Right ventricle myocardium inferior (tissue), 1 donor: ENCODE measurements at places on chromosomes 12 and 14.

DNA sequence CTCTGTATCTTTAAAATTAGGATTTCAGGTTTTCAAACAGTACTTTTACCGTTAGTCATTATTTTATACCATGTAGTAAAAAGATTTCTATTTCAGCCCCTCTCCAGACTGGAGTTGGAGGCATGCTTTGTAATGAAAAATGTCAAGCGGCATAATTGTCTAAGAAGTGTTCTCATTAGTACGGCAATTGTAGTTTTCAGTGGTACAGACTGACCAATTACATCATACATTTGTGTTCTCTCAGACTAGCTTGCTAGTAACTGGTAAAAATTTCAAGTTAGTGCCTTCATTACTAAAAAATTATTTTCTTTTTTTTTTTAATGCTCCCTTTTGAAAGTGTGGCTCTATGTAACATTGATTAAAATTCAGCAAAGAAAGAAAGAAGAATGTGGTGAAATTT, 4.5 kb downstream of the USP30 start:
- no peak for DNase-seq

GRCh38 chr12:122851820-122852219, 16.6 kb downstream of the HIP1R start:
- DNase-seq: no peak

- no peak for DNase-seq
Observed at GRCh38 chr14:105944632-105945610, 418.5 kb downstream of the TMEM121 start.

- peak; percentile 62 for DNase-seq
Observed at GRCh38 chr14:103001651-103002396, 55.5 kb downstream of the CDC42BPB start.

- no peak for DNase-seq
Observed at GRCh38 chr14:85576218-85576617, 46.3 kb downstream of the FLRT2 start.

GRCh38 chr14:75662966-75663365, 1.9 kb downstream of the TTLL5 start:
- DNase-seq: no peak

DNA sequence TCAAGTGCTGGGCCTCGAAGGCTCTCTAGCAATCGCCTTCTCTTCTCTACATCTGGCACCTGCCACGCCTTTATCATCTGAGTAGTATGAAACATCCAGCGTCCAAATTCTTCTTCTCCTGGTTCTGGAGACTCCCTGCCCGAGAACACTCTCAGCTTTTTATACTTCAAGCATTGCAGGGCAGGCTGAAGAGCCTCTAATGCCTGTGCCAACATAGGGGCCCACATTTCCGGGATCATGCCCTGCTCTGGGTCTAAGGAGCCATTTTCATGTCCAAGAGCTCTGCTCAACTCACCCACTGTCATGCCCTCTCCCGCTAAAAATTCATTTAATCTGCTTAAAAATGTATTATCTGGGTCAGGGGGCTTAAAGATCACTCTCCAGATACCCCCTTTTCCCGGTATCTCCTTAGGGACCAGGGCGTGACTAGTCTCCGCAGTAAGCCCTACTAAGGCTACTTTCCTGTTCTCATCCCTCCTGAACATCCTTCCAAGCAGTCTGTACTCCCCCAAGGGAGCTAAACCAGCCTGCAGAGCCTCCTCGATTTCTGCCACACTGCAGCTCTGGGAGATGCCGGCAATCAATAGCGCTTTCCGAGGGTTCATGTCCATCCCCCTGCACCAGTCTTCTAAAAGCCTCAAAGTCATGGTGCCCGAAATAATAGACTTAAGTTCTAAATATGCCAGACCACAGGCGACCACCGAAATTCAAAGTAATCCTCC, 940 bp downstream of the MOAP1 start:
- no peak for DNase-seq

GRCh38 chr12:14153803-14154202, 172.4 kb upstream of the GRIN2B start:
- no peak for DNase-seq

DNA sequence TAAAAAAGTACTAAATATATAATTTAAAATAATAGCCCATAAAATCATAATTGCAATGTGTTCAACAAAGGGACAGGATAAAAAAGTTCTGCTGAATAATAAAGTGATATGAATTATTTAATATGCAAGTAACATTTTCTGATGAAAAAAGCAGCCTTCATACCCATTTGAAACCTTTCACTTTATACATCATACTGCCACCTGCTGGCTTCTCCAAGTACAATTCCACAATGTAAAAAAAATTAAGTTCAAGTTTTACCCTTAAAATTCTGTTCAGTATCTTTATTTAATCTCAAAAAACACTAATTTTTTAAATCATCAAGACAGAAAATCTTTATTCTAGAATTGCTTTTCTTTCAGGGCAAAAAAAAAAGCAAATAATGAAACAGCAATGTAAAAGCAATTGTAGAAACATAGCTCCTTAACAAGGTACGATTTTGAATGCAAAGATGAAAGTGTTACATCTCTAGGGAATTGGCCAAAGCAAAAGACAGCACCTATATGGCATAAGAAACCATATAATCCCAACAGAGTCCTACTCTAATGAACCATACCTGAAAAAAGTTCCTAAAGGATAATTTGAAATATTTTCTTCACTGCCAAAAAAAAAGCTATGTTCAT, 15.0 kb downstream of the MDM1 start:
- DNase-seq: no peak

DNA sequence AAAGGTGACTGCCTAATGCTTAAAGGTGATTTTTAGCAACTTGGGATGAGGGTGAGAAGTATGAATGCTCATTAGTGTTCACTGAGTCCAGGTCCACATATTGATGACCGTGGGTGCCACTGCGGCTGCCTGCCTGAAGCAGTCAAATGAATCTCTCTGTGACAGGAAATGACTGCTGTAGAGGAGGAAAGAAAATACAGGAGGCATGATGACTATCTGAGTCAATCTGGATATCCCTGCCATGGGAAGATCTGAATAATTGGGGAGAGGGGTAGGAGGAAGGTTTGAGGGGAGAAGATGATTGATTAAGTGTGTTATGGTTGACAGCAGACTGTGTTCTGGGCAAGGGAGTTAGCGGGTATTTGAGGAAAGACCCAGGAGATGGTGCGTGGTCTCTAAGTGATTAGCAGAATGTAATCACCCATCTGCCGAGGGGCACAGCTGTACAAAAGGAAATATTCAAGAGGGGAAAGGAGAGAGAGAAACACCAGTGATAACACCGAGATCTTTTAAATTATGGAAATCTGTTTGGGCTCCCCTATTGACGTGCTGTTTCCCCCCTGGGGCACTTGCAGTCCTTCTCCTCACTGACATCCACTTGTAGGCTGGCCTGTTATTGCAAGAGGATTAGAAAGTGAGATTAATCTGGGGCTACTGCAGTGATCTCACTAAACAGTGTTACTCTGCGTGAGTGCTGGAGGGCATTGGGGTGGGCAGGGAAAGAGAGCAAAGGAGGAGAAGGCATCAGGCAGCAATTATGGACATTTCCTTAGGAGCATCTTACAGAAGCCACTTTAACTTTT, 97.7 kb downstream of the AKAP6 start:
- no peak for DNase-seq

GRCh38 chr14:77565994-77566305, 50.5 kb downstream of the SPTLC2 start:
- DNase-seq: no peak

DNA sequence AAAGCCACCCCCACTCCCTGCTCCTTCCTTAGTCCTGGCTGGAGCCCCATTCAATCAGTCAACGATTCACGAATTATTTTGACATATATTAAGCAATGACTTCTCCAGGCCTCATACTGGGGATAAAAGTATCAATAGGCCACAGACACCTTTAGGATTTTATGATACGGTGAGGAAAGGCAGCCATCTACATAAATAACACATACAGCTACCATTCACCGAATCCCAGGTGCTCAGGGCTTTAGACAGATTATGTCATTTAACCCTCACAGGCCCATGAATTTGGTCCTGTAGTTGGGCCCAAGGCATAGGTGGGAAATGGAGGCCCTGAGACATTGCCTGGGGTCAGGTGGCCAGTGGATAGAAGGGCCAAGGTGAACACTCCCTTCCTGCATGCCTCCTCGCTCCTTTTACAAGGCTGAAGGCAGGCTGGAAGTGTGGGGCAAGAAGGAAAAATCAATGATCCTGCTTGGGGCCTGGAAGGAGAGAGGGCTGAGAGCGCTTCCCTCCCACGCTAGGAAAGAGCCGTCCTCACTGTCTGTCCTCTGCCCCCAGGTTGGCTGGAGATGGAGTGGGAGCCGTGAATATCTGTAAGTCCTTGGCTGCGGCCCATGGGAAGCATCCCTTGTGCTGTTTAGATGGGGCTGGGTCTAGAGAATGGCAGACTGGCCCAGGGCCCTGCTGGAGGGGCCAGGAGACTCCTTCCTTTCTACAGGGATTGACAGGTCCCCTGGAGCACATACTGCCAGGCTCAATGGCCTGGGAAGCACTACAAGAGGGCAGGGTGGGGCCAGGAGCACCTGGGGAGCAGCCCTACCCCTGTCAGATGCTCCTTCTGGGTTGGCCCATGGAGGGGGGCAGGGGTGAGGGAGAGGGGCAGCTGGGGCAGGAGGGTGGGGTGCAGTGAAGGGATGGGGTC, 14.8 kb downstream of the KRT7 start:
- DNase-seq: no peak

GRCh38 chr12:112275207-112275606, 107.0 kb downstream of the HECTD4 start:
- no peak for DNase-seq

DNA sequence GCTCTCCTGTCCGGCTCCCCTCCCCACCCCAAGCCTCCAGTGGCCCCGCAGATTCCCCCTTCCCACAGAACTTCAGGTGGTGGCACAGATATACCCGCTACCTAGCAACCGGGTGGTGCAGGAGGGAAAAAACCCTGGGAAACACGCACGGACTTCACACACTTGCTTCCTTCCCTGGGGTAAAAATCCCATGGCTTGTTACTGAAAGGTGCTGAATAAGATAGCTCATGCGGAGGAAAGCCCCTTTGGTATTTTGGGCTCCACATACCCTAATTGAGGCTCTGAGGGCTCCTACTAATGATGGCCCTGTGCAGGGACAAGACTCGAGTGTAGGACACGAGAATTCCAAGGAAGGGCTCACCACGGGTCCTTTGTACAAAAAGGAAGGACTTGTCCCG, 869 bp upstream of the RIMBP2 start:
- no peak for DNase-seq

GRCh38 chr12:90652280-90652679, 302.7 kb downstream of the CCER1 start:
- no peak for DNase-seq

- DNase-seq: no peak
Observed at GRCh38 chr12:26246483-26247164, 51.3 kb downstream of the SSPN start.

DNA sequence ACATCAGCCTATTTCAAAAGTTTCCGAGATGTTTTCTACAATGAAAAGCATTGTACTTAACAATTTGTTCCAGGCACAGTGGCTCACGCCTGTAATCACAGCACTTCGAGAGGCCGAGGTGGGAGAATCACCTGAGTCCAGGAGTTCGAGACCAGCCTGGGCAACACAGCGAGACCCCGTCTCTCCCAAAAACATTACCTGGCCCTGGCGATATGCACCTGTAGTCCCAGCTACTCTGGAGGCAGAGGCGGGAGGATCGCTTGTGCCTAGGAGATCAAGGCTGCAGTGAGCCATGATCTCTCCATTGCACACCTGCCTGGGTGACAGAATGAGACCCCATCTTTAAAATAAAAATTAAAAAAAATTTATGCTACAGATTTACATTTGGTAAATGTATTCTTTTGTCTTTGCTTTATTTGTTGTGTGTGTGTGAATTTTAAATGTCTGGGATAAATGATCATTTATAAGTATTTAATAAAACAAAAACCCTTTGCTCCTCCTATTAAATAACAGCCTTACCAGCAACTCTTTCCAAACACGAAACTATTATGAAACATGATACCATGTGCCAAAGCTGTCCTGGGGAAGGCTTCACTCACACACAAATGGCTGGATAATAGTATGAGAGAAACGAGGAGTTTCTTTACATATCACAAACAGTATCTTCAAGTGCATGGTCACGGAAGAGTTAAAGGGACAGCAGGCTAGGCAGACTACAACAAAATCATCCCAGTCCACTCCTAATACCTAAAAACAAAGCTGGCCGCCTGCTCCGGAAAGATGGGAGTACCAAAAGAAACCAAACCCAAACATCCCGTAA, 1.1 kb downstream of the ATXN3 start:
- DNase-seq: no peak

DNA sequence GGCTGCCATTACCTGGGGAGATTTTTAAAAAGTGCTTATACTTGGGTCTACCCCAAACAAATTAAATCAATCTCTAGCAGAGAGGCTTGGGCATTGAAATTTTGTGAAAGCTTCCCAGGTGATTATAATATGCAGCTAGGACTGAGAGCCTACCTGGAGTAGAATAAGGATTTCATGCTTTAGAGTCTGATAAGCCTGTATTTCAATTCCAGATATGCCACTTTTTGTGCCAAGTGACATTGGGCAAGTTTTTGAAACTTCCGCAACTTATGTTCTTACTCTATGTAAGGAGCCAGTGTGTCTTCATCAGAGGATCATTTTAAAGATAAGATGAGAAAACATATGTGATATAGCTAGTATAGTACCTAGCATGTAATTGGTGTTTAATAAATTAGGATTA, 159.8 kb upstream of the LRIG3 start:
- DNase-seq: no peak

DNA sequence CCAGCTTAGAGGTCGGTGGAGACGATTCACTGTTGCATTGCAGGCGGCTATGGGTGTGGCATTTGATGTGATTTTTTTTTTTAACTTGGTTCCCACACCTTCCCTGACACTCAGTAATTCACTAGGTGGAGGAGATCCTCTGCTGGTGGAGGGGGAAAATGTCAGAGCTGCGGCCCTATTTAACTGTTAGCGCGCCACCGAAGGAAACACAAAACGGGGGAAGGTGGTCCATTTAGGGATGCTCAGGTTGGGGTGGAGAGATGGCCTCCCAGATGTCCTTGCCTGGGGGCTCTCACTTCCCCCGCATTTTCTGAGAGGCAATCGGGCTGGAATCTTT, 4.3 kb upstream of the HOXC12 start:
- DNase-seq: no peak

DNA sequence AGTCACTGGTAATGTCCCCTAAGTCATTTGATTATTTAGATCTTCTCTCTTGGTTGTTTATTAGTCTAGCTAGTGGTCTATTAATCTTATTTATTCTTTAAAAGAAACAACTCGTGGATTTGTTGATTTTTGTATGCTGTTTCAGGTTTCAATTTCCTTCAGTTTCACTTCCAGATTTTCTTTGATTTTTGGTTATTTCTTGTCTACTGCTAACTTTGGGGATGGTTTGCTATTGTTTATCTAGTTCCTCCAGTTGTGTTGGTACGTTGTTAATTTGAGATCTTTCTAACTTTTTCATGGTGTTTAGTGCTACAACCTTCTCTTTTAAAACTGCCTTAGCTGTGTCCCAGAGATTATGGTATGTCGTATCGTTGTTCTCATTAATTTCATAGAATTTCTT, 18.5 kb upstream of the CD69 start:
- DNase-seq: no peak

GRCh38 chr12:120941846-120942405, 36.4 kb upstream of the HNF1A start:
- no peak for DNase-seq
